Esophagus squamous epithelium (tissue), 5 donors: ENCODE measurements at places on chromosomes 1 and 21. TPM values are rescaled to one million over a fixed set of nuclear protein-coding genes. Genes with fewer than 3 reads are reported as not detected.

Gene F5
- 0.41 TPM for total RNA-seq

Gene ECM1
- 375 TPM for total RNA-seq

DNA sequence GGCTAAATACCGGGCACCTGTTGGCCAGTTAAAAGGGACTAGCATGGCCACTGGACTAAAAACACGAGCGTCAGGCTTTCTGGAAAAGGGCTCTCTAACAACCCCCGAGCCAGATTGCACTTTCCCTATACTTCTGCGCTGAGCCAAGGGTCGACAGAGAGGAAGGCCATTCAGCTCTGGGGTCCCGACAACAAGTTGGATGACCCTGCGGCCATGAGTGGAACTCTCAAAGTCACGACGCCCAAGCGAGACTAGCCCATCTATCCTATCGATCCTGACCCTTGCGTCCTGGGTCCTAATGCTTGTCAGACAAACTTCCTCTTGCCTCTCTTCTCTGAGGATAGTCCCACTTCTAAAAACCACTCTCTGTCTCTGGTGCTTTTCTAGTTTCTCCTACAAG lies 99.9 kb upstream of the PRDX6 start:
- H3K4me3 ChIP-seq, result no peak overlapping the region
- no peak for DNase-seq
- no peaks in the 10 kb centered on the region for H3K27me3 ChIP-seq

Gene CRP
- total RNA-seq, result not detected
